Activated CD8-positive, alpha-beta T cell treated with anti-CD3 and anti-CD28 coated beads, Interleukin-2, amount 10 ng/mL, durations not matched to agents 7 days and 5 days (primary cell): ENCODE measurements at places on chromosomes 16 and 17. TPM values are rescaled to one million over a fixed set of nuclear protein-coding genes. Genes with fewer than 3 reads are reported as not detected.

Gene SPIRE2
- 0.08 TPM for total RNA-seq

Gene FOXO3B
- 4.4 TPM for total RNA-seq

Gene PRSS21
- total RNA-seq = 5.2 TPM

Gene HOXB3
- 10.3 TPM for total RNA-seq

Gene ZNF385C
- 0.47 TPM for total RNA-seq

Gene PERCC1
- 0.37 TPM for total RNA-seq

Gene CTF1
- total RNA-seq = 0.34 TPM

Gene KAT8
- 63.8 TPM for total RNA-seq
